ENCODE measurements at places on chromosomes 3 and 15.

GRCh38 chr3:118472586-118472985 lies 562.1 kb downstream of the IGSF11 start:
- no peak for DNase-seq

DNA sequence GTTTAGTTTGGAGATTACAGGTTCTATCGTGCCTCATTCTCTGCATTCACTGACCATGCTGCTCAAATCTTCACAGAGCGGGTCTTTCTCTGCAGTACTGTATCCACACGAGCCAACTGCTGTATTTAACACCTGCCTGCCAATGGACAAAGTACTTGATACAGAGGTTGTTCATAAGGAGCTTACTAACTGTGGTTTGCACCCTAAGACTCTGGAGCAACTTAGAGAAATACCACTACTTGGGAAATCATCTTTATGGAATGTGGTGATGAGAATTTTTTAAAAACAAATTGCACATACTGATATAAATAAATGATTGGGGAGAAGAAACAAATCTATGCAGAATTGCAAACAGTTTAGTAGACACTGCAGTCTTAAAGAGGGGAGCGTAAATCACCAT lies 90.0 kb downstream of the PPP2R3A start:
- no peak for DNase-seq

DNA sequence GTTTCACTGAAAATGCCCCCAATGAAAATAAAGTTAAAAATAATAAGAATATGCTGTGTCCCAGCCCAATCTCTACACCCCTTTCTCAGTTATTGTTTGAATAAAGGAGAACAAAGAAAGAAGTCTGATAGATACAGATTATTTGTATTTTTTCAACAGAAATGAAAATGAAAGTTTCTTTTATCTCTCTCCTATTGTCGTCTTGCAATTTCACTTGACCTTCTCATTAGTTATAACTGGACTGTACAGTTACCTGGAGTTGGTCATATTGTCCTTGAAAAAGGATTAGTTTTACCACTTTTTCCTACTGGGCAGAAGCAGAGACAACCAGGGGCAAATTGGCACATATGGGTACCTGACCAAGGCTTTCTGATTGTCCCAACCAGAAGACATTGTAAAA lies 440.0 kb downstream of the PDCD6IP start:
- DNase-seq: no peak

DNA sequence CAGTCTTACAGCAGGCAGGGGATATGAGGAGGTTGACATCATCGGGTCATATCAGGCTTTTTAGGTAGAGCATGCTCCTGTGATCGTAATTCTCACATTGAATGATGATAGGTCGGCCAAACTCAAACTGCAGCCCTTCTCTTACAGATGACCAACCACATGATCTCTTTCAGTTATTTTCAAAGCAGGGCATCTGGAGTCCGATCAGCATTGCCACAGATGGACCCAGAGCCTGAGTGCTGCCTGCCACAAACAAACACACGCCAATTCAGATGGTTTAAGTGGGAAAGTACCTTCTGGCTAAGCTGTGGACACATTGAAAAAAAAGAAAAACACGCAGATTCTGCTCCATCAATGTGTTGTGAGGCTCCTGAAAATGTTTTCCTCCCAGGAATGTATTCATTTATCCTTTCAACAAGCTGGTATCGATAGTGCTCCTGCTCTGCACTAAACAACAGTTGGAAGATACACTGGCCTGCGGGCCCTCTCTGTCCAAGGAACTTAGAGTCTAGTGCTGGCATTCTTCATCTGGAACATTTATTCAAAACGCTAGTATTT lies 31.2 kb downstream of the ARPP21 start:
- no peak for DNase-seq

DNA sequence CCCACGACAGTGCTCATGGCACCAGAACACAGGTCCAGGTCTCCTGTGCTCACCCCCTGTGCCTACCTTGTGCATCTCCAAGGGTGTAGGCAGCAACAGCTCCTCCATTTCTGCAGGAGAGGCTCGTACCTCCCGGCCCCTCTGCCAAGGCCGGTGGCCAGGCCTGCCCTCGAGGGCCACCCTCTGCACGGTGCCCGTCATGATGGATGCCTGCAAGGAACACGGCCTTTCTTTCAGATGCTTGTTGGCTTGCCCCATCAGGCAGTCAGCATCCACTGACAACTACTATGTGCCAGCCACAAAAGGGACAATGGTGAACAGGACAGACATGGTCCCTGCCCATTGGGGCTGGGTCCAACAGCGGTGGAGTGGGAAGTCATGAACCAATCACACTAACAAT lies 43.8 kb downstream of the GRIP2 start:
- no peak for DNase-seq

All from activated naive CD4-positive, alpha-beta T cell (primary cell).